ENCODE measurements at places on chromosomes 7 and 10. TPM values are rescaled to one million over a fixed set of nuclear protein-coding genes. Genes with fewer than 3 reads are reported as not detected.

Gene AGAP4
- 18.4 TPM for total RNA-seq

- DNase-seq = no peak
These were observed 124.3 kb downstream of the DIP2C start for GRCh38 chr10:565146-565545.

GRCh38 chr7:39696631-39697030, 73.3 kb downstream of the RALA start:
- no peak for DNase-seq

Gene GARS1
- 517 TPM for total RNA-seq

DNA sequence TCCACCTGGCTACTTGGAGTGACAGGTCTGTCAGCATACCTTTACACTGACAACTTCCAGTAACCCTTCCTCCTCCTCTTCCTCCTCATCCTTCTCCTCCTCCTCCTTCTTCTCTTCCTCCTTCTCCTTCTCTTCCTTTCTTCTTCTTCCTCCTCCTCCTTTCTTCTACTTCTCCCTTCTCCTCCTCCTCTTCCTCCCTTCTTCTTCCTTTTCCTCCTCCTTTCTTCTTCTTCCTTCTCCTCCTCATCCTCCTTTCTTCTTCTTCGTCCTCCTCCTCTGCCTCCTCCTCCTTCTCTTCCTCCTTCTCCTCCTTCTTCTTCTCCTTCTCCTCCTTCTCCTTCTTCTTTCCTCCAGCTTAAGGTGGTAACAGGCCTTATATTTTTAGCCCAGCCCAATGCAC, 109.3 kb upstream of the PLXDC2 start:
- no peak for DNase-seq

- no peak for DNase-seq
These were observed 29.4 kb upstream of the KNDC1 start for GRCh38 chr10:133130602-133131001.

DNA sequence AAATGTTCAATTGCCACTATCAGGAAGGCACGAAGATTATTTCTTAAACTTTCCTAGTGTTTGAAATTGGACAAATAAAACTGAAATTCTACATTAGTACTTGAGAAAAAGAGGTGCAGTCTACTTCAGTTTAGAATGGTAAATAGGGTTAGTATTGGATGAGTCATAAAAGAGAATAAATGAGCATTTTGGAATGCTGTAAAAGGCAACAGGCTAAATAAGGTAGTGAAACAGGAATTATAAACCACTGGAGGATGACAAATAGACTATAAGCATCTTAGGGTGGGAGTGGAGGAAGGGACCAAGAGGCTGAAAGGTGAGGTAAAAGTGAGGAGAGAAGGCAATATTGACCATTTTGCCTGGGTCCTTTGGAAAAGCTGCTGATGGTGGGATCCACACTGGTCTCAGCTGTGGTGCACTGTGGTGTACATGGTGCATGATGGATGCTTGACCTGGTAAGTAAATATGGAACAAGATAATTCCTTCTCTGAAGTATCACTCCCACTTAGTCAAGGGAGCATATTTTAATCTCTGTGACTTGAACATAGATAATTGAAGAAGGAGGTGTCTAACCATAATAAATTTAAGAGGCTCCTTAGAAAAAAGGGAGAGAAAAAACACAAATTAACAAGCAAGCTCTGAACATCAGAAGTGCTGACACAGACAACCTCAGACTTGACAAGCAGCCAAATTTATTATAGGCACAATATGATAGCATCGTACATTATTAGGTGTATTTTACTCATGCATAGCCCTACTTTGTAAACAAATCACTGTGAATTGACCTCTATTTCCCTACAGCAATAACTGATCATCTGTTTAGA, 76.4 kb upstream of the SCIN start:
- peak; percentile 15 for DNase-seq

GRCh38 chr10:97729014-97729413, 7.9 kb upstream of the ZFYVE27 start:
- DNase-seq = no peak

DNA sequence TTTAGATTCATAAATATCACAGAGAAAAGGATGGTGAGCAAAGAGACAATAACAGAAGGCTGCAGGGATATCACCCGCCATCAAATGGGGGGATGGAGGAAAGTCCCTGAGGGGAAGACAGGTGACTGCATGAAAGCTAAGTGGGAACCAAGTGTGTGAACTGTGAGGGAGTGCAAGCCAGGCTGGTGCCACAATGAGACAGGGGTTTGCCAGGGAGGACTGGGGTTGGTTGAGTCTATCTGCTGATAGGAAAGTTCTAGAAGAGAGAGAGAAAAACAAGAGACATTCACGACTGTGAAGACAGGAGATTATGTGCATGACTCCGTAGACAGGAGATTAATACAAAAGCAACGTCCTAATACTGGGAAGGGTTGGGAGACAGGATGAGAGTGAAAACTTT, 376.4 kb downstream of the PARD3 start:
- DNase-seq = no peak

Gene PRKAR2B
- 7.6 TPM for total RNA-seq

Gene SLC13A4
- not detected for total RNA-seq

Gene CFAP43
- total RNA-seq = 0.24 TPM

DNA sequence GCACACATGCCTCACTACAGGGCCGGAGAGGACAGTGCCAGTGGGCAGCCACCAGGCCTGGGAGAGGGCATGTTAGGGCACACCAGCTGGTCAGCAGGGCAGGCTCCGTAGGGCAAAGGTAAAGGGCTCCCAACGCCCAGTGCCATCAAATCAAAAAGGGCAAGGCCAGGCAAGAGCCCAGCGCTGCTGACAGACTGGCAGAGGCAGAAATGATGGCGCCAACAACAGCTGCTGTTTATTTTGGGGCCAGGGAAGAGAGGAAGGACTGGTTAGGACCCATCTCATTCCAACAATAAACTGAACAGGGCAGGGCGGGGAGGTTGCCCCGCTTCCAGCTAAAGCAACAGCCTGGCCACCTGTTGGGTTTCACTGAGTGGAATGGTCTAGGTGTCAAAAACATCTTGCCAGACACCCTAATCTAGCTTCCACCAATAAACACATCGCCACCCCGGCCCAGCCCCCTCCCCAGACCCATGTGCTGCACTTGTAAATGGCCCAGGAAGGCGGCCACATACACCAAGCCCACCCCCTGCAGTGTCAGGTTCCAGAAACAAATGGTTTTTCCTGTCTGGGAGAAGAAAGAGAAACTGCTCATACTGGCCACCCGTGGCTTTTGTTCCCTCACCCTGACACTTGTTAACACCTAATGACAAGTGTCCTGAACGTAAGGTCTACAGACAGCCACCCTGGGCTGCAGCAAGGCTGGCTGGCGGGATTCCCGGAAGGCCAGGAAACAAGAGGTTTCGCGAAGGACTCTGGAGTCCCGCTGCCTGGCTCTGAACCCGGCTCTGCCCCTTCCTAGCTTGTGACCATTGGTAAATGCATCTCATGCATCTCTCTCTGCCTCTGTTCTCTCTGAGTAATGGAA, 15.3 kb downstream of the SH3PXD2A start:
- DNase-seq = no peak

Gene SYCE1
- not detected for total RNA-seq

DNA sequence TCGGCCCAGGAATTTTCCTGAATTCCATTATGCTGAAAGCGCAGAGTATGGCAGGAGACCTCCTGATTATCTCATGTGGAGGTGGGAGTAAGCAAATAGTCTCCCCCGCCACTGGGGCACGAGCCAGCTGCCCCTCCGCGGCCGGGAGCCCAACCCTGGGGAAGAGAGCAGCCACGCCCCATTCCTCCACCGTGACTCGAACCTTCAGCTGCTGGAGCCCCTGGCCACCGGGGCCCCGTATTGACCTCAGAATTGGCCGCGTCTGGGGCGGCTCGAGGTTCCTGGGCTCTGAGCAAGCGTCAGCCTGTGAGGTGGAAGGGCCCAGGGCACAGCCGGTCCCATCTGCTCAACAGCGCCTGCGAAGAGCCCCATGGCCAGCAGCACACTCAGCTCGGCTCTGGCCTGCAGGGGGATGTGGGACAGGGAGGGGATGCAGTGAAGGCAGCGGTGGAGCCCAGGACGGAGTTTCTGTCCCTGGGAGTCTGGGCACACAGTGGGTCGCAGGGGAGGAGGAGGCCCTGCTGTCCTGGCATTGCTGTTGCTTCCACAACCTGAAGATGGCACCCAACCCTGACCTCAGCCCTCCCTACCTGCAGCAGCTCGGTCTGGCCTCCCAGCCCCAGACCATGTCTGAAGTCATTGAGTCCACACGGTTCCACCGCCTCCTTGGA, 97.8 kb downstream of the CHST15 start:
- peak; percentile 93 for DNase-seq

Gene COL28A1
- total RNA-seq = 0.11 TPM

- DNase-seq = no peak
These were observed 166.4 kb downstream of the MAD1L1 start for GRCh38 chr7:2066251-2066919.

DNA sequence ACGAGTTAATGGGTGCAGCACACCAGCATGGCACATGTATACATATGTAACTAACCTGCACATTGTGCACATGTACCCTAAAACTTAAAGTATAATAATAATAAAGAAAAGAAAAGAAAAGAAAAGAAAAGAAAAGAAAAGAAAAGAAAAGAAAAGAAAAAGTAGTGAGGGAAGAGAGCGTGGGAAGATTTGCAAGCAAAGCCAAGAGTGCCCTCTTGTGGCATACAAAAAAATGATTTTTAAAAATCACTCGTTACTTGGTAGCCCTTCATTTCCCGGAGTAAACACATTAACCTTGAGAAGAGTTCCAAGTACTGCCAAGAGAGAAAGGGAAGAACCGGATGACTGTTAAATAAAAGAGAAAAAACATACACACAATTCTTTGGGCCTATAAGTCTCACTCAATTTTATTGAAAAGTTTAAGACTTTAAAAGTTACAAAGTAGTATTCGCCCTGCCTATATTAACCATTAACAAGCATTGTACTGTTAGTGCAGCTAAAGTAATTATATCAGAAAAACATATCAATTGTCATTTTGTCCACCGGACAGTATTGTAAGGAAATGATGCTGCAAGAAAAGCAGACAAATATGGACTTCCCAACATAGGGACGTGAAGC, 6.2 kb upstream of the CH25H start:
- peak; percentile 25 for DNase-seq

DNA sequence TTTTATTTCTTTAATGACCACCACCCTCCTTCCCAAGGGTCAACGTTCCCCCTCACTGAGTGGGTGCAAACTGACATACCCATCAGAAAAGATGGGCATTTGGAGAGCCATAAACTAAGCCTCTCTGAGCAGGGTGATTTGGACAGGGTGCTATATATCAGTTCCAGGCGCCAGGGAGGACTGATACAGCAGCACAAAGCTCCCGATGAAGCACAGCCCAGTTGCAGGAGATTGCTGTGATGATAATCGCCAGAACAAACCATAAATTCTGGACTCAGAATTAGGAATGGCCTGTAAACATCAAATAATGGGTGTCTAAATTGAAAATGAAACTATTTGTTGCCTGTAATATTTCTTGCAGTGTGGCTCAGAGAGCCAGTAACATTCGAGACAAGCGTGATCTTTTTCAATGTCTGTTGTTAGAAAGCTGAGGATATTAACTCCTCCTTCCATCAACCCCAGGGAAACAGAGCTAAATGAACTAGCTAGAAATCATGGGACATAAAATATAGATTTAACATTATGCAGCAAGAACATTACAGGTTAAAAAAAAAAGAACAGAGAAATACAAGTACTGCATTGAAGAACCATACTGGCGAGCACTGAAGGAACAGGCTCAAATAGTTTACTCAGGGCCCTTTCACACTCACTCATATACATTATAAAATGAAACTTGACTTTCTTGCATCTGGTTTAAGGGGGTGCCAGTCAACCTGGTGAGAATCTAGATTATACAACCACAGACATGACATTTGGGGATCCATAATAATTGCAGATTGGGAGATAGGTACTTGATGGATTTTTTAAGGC, 137.5 kb upstream of the LRRTM3 start:
- no peak for DNase-seq

DNA sequence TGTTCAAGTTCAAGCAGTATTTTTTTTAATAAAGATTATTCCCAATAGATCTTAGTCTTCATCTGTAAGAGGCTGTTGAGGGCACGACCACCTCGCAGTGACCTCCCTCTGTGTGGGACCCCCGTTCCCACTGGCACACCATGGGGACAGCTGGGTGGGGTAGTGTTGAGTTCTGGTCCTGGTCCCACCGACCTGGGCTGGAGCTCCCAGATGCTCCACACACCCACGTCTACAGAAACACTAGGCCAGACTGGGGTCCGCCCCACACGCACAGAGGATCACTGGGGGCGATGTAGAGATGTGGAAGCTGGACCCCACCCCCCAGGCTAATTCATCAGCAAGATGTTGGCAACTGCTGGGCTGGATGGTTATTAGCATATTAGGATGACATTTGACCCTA, 623.6 kb downstream of the PTPRN2 start:
- no peak for DNase-seq

DNA sequence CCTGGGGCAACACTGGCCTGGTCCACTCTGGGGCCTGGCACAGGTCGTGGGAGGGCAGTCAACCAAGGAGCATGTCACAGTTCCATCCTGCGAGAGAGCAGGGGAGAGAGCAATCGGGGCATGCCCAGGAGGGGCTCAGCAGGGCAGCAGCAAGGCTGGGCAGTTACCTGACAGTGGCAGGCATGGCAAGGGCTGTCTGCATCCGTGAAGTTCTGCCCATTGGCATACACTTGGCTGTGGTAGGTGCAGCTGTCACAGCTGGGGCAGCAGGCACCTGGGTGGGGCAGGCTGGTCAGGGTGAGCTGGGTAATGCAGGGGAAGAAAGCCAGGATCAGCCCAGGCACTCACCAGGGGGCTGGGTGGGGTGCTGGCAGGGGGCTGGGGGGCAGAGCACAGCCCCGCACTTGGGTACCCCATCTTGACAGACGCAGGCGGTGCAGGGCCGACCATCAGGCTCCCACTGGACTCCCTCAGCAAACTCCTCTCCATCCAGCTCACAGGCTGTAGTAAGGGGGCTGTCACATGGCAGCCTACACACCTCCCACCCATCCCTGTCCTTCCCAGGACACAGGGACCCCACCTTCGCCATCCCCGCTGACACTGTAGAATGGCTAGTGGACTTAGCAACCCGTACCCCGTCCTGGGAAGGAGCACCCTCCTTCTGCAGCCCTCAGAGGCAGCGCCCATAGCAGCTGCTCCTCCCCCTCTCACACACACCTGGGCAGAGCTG, 17.8 kb downstream of the KCP start:
- no peak for DNase-seq

Gene TLL2
- 7.6 TPM for total RNA-seq

Gene MCM10
- total RNA-seq = 1.5 TPM

- DNase-seq = no peak
These were observed 48.6 kb downstream of the ARHGAP21 start for GRCh38 chr10:24674892-24675632.

DNA sequence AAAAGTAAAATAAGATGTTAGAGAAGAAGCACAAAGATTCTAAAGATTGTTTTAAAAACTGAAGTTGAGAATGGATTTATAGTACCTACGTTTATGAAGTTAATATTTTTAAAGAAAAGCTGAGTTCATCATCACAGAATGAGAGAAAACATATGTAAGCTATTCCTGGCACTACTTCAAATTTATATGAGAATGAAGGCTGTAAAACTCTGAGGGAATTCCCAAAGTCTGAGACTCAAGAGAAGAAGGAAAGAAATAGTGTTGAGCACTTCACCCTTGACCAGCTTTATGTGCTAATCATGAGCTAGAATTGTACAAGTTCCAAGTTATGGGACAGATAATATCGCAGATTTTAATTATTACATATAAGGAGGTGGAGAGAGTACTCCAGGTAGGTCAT, 323.7 kb upstream of the GNAI1 start:
- no peak for DNase-seq

All from astrocyte (in vitro differentiated cells and primary cell).